ENCODE measurements at places on chromosomes 3 and 15. TPM values are rescaled to one million over a fixed set of nuclear protein-coding genes. Genes with fewer than 3 reads are reported as not detected.

Gene CLDN18
- polyA plus RNA-seq, result not detected

DNA sequence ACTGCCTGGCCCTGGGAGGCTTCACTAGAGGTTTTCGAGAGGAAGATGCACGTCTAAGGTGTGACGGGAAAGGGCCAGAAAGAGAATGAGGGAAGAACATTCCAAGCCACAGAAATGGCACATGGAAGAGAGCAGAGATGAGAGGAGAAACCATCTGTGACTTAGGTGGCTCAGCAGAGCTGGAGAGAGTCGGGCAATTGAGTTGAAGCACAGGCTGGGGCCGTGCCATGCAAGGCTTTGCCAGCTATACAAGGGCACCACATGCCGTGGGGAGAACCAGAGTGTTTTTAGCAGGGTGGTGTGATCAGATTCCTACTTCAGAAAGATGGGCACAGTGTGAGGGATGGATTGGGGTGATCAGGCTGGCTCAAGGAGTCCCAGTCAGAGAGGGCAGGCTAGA, 126.1 kb downstream of the VGLL4 start:
- H3K27ac ChIP-seq, result no peak overlapping the region
- no peaks in the 10 kb centered on the region for H3K27me3 ChIP-seq
- H3K36me3 ChIP-seq, result no peaks in the 10 kb centered on the region
- no peak overlapping the region for H3K4me3 ChIP-seq

GRCh38 chr3:156769721-156770654, 56.2 kb upstream of the LEKR1 start:
- no peak overlapping the region for H3K27ac ChIP-seq
- H3K27me3 ChIP-seq, result peaks cover 6% of the 10 kb centered on the region
- no peak for DNase-seq
- H3K4me1 ChIP-seq, result no peaks in the 10 kb centered on the region

Gene TRH
- not detected for polyA plus RNA-seq

DNA sequence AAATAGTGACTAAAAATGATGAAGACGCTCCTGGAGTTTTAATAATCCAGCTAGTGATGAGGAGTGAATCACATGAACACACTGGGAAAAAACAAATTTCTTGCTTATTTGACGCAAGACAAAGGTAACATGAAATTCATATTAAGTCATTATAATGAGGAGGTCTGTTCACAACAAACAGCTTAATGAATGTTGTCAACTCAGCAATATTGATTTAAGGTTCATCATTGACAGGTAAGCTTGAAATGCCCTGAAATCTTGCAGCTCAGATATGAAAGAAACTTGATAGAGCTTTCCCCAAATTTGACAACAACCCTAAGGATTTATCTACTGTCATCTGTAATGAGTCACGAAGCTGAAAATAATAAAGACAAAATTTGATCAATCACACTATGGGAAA, 108.1 kb upstream of the SELENOK start:
- H3K36me3 ChIP-seq, result no peaks in the 10 kb centered on the region
- peaks cover 4% of the 10 kb centered on the region for H3K27me3 ChIP-seq
- H3K4me1 ChIP-seq, result no peaks in the 10 kb centered on the region
- H3K27ac ChIP-seq, result no peak overlapping the region
- H3K4me3 ChIP-seq, result no peak overlapping the region

Gene TYRO3
- polyA plus RNA-seq, result 0.95 TPM

DNA sequence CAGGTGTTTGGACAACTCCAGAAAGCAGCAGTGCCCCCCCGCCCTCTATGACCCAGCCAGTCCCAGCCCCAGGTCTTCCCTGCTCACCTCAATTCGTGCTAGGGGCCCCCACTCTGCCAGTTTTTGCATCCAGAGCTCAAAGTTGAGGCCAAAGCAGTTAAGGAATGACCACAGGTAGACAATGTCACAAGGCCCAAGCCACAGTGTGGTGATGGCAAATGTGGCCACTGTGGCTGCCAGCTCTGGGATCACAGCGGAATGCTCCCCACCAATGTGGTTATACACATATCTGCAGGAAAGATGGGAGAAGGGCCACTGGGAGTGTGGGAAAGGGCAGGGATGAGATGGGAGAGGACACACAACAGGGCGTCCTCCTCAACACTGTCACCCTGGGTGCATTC, 8.2 kb downstream of the KLHL40 start:
- no peak for DNase-seq
- H3K36me3 ChIP-seq, result no peaks in the 10 kb centered on the region
- no peak overlapping the region for H3K4me3 ChIP-seq
- H3K27me3 ChIP-seq, result peaks cover 6% of the 10 kb centered on the region

- H3K36me3 ChIP-seq, result peaks cover 40% of the 10 kb centered on the region
- no peak overlapping the region for H3K27ac ChIP-seq
- no peak overlapping the region for H3K4me3 ChIP-seq
- no peaks in the 10 kb centered on the region for H3K27me3 ChIP-seq
Measured at GRCh38 chr3:101857301-101857741, 8.0 kb downstream of the NFKBIZ start.

DNA sequence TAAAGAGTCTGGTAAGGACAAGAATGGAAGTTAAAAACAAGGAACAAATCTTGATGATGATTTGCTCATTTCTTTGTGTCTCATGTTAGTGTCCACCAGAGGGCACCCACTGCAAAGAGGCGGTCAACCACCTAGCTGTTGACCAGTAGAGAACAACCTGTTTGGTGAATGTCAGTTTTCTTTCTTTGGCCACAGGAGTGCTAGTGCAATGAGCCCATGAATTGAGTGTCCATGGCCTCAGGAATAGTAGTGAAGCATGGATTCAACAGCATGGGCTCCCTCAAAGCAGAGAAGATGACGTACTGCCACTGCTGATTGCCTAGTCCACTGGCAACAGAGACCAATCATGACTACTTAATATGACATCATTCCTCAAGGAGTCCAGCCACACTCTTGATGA, 10.7 kb upstream of the CNTN6 start:
- H3K27ac ChIP-seq, result no peak overlapping the region
- H3K4me1 ChIP-seq, result no peaks in the 10 kb centered on the region
- no peaks in the 10 kb centered on the region for H3K27me3 ChIP-seq
- no peak for DNase-seq
- H3K4me3 ChIP-seq, result no peak overlapping the region

- no peak for DNase-seq
- no peak overlapping the region for H3K27ac ChIP-seq
- H3K4me3 ChIP-seq, result no peak overlapping the region
Measured at GRCh38 chr3:30347679-30348216, 258.7 kb upstream of the TGFBR2 start.

GRCh38 chr3:107264888-107265287, 112.4 kb upstream of the CCDC54 start:
- no peaks in the 10 kb centered on the region for H3K36me3 ChIP-seq
- H3K4me1 ChIP-seq, result no peaks in the 10 kb centered on the region
- no peak overlapping the region for H3K4me3 ChIP-seq
